AG09309 (cell line): ENCODE measurements at places on chromosomes 7 and 10.
A peak's percentile ranks its signal among the peaks of the same experiment; 100 is the strongest.

- no peak for DNase-seq
Measured at GRCh38 chr7:23468526-23469149, 1.7 kb downstream of the IGF2BP3 start.

- no peak for DNase-seq
Measured at GRCh38 chr10:129608653-129609052, 141.6 kb downstream of the MGMT start.

DNA sequence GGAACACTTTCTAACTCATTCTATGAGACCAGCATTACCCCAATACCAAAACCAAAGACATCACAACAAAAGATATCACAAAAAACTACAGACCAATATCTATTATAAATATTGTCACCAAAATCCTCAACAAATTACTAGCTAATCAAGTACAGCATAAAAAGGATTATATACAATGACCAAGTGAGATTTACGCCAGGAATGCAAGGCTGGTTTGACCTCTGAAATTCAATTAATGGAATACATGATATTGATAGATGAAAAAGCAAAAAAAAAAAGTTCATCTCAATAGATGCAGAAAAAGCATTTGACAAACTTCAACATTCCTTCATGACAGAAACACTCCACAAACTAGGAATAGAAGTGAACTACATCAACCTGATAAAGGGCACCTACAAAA lies 175.3 kb downstream of the LCOR start:
- no peak for DNase-seq

GRCh38 chr7:55481155-55481554 lies 91.1 kb downstream of the VOPP1 start:
- no peak for DNase-seq

DNA sequence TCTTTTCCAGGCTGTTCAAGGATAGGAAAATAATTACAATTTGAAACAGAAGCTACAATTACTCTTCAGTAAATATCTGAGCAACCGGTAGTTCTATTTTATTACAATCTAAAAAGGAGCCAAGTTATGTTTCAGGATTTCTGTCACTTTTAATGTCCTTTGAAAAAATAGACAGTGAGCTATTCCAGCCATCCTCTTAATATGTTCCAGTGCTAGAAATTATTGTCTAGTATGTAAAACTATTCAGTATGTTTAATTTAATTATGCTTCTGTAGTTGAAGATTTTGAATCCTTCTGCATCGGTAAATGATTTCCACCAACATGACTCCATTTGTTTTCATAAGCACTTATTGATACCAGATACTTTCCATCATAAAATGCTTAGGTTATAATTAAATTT lies 129.6 kb upstream of the SEMA3D start:
- no peak for DNase-seq

- no peak for DNase-seq
Measured at GRCh38 chr7:81736091-81736490, 33.8 kb downstream of the HGF start.

GRCh38 chr7:2102375-2102723 lies 130.4 kb downstream of the MAD1L1 start:
- DNase-seq: no peak

DNA sequence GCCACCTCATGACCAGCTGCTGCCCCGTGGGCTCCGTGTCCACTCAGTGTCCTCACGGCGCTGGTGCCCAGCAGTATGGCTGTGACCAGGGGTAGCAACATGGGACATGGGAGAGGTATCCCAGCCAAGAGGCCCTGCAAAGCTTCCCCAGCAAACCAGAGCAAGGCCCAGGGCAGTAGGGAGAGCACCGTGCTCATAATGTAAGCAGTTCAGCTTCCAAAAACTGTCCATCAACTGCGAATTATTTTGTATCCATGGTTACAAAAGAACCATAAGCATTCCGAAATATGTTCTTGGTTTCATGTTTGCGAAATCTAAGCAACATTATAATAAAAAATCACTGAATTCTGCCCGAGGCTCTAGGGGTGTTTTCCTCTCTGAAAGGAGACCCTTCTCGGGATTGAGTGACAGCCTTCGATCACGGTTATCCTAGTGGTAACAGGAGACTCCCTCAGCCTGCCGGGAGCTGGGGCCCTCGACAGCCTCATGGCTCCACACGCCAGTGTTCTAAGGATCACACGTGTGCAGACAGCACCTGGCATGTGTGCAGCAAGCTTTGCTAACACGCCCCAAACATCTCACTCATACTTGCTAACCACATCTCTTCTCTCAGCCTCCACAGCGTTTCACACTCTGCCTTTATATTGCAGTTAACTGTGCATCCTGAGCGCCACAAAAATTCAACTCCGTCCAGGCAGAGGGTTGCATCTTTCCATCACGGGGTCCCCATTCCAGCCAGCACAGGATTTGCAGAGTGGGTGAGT lies 117.6 kb downstream of the DIP2C start:
- peak; percentile 32 for DNase-seq

GRCh38 chr7:80642871-80643270 lies 4.4 kb downstream of the CD36 start:
- no peak for DNase-seq

DNA sequence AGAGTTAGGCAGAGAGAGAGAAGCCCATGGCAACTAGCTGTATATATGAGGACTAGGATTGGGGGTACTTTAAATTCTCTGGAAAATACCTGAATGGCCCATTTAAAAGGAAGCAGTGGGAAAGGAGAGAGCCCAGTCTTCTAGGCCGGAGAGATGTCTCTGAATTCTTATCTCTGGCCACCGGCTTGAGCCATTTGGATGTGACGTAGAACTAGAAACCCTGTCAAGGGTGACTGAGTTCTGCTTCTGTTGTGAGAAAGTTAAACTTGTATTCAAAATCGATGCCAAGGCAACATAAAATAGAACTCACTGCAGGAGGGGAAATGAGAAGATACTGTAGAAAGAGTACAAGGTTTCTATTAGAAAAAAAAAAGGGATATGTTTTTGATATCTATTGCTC lies 6.3 kb upstream of the GSTK1 start:
- DNase-seq: no peak

DNA sequence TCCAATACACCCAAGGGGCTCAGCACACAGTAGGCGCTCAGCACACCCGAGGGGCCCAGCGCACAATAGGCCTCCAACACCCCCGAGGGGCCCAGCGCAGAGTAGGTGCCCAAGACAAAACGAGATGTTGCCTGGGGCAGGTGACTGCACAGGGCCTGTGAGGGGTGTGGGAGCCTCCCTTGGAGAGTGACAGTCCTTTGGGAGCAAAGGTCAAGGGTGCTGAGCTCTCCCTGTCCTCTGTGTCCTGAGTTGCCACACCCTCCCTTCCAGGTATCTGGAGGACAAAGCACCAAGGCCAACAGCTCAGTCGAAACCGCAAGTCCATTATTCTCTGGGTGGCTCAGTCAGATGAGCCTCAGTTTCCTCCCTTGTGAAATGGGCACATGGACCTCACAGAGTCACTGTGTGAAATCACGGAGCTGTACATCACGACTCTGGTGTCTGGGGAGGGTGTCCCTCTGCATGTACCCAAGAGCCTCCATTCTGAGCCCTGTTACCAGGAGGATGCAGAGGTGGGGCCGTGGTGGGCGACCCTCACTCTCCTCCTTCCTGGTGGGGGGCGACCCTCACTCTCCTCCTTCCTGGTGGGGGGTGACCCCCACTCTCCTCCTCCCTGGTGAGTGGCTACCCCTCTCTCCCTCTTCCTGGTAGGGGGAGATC lies 81.3 kb downstream of the FOXL3 start:
- DNase-seq: no peak

DNA sequence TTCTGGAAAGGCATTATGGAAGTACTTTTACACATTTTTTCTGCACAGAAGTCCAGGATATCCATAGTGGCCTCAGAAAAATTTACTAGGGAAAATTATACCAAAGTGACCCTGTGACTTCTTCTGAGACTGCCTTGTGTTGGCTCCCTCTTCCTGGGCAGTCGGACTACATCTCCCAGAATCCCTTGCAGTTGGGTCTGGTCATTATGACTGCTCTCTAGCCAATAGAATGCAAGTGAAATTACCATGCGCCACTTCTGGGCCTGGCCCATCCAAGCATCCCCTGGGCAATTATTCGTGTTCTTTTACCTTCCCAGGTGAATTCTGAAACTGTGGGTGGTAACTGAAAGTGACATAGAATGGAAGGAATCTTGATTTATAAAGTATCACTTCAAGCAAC lies 430.9 kb downstream of the ACTR3B start:
- no peak for DNase-seq

- no peak for DNase-seq
Measured at GRCh38 chr10:44811072-44811471, 100.1 kb upstream of the TMEM72 start.

DNA sequence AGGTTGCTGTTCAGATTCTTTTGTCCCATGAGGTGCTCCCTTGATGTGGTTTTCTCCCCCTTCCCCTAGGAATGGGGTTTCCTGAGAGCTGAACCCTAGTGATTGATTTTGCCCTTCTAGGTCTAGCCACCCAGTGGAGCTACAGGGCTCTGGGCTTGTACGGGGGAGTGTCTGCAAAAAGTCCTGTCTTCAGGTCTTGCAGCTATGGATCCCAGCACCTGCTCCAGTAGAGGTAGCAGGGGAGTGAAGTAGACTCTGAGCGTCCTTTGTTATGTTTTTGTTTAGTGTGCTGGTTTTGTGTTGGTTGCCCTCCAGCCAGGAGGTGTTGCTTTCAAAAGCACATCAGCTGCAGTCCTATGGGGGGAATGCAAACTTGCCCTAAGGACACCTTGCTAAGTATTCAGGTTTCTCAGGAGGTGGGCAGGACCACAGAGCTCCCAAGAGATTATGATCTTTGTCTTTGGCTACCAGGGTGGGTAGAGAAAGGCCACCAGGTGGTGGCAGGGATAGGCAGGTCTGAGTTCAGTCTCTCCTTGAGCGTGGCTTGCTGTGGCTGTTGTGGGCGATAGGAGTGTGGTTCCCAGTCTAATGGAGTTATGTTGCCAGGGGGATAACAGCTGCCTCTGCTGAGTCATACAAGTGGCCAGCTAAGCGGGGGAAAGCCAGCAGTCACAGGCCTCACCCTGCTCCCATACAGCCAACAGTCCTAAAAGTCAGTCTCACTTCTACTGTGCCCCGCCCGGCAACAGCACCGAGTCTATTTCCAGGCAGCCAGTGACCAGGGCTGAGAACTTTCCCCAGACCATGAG lies 92.4 kb upstream of the JCAD start:
- DNase-seq: peak; percentile 77

- DNase-seq: no peak
Measured at GRCh38 chr10:11499425-11500071, 111.9 kb downstream of the USP6NL start.

- no peak for DNase-seq
Measured at GRCh38 chr10:11636697-11637303, 25.4 kb upstream of the USP6NL start.

GRCh38 chr10:104333032-104333727 lies 5.1 kb downstream of the ITPRIP start:
- no peak for DNase-seq

DNA sequence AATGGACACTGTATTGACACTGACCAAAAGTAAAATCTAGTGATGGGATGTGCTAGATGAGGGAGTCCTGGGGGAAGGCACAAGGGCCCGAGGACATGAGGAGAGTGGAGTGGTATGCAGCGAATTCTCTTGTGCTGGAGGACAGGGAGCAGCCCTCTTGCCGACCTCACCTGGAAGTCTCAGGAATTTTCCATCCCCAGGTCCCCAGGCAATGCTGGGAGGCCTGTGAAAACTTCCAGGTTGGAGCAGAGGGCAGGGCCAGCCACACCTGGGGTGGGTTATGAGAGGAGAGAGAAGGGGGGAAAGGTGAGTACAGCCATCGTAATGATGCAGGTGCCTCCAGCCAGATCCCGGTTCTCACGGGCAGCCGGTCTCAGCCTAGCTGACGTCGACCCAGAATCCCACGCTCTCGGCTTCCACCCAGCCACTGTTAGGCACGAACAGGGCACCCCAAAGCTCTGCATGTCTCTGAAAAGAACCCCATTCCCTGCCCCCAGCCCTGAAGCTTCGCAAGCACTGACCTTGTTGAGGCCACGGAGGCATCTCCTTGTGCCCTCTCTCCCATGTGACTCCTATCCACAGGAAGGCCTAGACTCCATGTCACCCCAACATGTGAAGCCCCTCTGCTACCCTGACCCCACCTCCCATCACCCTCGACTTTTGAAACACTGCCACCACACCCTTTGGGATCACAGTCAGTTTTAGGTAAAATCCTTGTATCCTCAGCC lies 239.7 kb upstream of the MYO3A start:
- no peak for DNase-seq

DNA sequence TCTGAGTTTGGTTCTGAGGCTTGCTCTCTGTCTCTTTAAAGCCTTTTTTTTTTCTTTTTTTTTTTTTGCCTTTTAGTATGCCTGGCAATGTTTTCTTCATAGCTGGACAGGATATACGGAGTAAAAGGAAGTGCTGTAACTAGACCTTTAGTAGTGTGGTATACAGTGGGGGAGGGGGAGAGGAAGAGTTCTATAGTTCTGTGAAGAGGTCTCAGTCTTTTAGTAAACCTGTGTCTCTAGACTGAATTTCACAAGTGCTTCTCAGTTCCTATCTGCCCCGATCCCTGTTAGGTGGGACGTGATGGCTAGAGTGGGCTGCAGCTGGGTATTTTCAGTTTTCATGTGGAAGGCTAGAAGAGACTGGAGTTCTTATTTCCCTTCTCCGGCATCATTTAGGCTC lies 3.1 kb upstream of the ABCC2 start:
- DNase-seq: no peak

DNA sequence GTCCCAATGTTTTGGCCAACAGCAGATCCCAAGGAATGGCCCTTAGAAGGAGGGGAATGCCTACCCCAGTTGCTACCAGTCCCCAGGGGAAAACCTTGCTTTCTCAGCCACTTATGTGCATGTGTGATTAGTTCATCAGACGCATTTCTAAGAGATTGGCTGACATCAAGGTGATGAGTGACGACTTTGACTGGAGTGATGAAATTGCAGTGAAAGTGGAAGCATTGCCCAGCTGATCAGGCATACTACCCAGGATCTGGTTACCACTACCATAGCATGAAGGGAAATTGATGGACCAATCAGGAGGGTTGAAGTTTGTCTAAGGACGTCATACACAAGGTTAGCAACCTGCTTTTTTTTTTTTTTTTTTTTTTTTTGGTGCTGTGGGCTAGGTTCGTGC lies 90.3 kb upstream of the ELMO1 start:
- no peak for DNase-seq

GRCh38 chr10:13517675-13518074 lies 11.1 kb downstream of the BEND7 start:
- no peak for DNase-seq

DNA sequence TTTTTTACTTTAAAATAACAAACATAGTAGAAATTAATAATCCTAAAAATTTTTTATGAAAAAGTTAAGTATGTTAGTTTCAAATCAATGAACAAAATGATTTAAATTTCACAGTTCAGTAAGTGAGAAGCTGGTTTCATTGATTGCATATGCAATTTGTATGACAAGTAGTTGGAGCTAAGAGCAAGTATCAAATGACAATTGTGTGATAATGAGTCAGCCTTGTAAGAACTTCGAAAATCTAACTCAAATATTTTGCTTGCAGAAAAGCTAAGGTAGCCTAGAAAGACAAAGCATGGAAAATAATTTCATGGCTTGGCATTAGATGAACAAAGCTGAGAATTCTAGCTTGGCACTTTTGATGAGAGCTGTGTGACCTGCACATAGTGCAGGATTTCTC lies 111.5 kb downstream of the HDAC9 start:
- DNase-seq: no peak

- DNase-seq: no peak
Measured at GRCh38 chr7:5278766-5279165, 4.0 kb upstream of the SLC29A4 start.
